ENCODE measurements at places on chromosomes 13 and 19.

- DNase-seq: no peak
Observed at GRCh38 chr13:80888390-80888789, 547.5 kb upstream of the SPRY2 start.

- DNase-seq: no peak
Observed at GRCh38 chr13:97477844-97478243, 43.9 kb downstream of the RAP2A start.

DNA sequence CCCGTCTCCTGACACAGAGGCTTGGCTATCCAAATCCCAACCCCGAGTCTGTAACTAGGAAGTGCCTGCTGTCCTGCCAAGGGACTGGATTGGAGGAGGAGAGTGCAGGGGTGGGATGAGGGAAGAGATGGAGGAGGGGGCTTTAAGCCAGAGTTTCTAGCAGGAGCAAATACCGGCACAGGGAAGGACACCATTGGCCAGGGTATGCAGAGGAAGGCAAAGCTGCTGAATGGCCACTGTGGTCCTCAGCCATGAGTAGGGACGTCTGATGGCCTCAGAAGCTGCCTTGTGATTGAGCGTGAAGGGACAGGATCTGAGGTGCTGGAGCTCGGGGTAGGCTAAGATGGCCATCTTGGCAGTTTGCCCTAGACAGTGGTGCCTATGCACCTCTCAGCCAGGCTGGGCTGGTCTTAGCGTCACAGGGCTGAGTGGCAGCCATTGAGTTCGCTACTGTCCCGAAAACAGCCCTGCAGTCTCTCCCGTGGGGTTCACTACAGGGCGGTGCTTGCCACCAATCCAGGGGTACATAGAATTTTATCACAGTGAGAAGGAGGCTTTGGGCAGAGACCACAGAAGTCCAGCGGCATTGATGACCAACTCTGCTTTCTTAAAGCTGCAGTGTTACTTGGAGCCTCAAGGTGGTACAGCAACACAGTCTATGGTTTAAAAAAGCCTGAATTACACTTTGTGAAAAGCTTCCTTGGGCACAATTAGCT, 61.8 kb downstream of the AKAP11 start:
- DNase-seq: peak; percentile 65

DNA sequence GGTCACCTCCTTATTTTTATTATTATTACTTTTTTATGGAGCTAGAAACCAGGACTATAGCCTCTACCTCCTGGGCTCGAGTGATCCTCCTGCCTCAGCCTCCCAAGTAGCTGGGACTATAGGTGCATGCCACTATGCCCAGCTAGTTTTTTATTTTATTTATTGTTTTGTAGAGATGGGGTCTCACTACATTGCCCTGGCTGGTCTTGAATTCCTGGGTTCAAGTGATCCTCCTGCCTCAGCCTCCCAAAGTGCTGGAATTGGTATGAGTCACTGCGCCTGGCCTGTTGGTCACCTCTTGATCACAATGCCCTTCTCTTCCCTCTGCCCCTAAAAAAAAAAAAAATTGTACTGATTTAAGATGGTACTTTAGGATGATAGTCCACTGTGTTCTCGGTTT, 20.4 kb downstream of the MRPS12 start:
- DNase-seq: no peak

DNA sequence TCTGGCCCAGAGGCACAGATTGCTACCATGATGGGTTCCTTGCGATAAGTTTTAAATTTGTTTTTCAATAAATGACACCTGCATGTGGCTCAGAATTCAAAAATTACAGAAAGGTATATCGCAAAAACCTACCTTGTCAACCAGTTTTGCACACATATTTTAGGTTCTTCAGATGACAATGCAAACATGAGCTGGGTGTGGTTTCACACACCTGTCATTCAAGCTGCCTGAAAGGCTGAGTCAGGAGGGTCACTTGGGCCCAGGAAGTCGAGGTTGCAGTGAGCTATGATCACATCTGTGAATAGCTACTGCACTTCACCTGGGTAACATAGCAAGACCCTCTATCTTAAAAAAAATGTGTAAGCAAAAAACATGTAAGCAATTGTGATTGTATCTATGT, 56.1 kb downstream of the DNM2 start:
- DNase-seq: no peak

- DNase-seq: no peak
Observed at GRCh38 chr13:104404325-104404724, 1338.1 kb upstream of the SLC10A2 start.

All from NCI-H69 (cell line).